ENCODE measurements at places on chromosomes 16 and 17.

- DNase-seq, result no peak
- no peak overlapping the region for H3K27ac ChIP-seq
- H3K27me3 ChIP-seq, result no peaks in the 10 kb centered on the region
Observed at GRCh38 chr16:9929836-9930235, 252.4 kb downstream of the GRIN2A start.

DNA sequence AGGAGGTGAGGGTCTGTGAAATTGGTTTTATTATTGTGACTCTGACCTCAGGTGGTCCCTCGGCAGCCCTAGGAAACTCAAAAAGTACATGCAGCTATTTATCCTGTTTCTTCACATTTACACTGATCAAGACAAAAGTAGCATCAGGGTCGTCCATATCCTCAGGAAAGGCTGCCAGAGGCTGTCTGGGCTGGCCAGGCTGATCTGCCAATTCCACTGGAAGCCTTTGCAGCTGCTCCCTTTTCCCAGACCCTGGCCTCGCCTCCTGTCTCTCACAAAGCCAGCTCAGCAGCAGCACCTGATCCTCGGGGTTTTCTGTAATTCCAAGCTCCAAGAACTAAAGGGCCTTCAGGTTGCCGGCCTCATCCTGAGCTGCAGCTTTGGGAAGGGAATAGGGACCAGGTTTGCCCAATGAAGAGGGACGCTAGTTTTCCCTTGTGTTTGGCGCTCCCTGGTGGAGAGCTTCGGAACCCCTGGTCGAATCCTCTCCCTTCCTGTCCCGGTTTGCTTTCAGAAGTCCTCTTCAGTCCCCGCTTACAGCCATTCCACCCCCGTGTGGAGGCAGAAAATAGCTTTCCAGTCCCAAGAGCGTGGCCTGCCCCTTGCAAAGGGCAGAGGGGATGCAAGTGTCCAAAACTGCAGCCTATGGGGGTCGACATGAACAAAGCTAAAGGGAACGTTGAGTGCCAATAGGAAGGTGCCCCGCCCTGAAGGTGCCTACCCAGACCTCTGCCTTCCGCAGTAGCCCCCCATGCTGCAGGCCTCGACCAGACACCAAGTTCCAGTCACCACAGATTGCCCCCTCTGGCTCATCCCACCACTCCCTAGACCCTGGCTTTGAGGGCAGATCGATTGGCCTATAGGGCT lies 13.4 kb downstream of the MFSD6L start:
- no peaks in the 10 kb centered on the region for H3K4me1 ChIP-seq
- H3K36me3 ChIP-seq, result no peaks in the 10 kb centered on the region
- H3K4me3 ChIP-seq, result no peak overlapping the region
- H3K27me3 ChIP-seq, result peaks cover 9% of the 10 kb centered on the region
- H3K27ac ChIP-seq, result no peak overlapping the region

- H3K4me3 ChIP-seq, result peak overlapping the region; percentile 88
- H3K27ac ChIP-seq, result peak overlapping the region; percentile 92
- peak; percentile 68 for DNase-seq
- H3K27me3 ChIP-seq, result no peaks in the 10 kb centered on the region
Observed at GRCh38 chr17:81831957-81832607, 1.0 kb downstream of the MCRIP1 start.

DNA sequence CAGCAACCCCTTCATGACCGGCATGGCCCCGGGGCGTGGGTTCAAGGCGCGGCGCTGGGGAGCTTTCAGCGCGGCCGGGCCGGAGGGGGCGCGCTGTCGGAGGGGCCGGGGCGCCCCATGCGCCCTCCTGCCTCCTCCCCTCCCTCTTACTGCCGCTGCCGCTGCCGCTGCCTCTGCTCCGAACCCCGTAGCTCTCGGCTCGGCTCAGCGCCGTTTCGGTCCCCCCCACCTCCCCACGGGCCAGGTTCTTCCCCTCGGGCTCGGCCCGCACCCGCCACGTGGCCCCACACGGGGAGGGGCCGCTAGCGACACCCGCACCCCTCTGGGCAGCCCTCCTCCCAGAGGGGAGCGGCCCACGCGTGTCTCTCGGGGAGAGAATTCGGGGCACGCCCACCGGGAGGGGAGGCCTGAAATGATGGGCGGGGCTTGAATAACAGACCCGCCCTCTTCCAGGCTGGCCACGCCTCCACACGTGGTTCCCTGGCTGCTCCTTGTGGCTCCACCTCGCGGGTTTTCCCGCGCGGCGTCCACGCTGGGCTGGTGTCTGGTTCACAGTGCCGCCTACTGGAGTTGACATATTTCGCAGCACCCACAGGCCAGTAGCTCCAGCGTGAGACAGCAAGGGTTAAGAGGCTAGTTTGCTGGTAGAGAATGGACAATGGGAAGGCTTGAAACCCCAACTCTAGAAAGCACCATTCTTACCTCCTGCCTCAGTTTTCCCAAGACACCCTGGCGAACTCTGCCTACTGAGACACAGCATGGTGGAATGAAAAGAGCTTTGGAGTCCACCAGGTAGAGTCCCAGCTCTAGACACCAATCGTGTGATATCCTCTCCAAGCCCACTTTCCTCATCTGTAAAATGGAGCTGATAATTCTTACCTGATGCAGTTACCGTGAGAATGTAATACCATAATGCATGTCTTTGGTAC lies at the start of gene KCNH4:
KCNH4 (minus strand) TSS at position 221 of the 929 bp plus-strand sequence; CDS start at position 24, 197 bp downstream.
- peak; percentile 91 for DNase-seq
- H3K36me3 ChIP-seq, result no peaks in the 10 kb centered on the region
- H3K27ac ChIP-seq, result no peak within 1 kb of the TSS
- peaks cover 22% of the 10 kb centered on the region for H3K27me3 ChIP-seq

GRCh38 chr16:48542020-48542473 lies 67.9 kb downstream of the N4BP1 start:
- H3K27me3 ChIP-seq, result no peaks in the 10 kb centered on the region
- H3K36me3 ChIP-seq, result peaks cover 69% of the 10 kb centered on the region
- no peak overlapping the region for H3K4me3 ChIP-seq
- DNase-seq, result no peak

GRCh38 chr16:66511602-66512271 lies 38.2 kb downstream of the TK2 start:
- no peak overlapping the region for H3K27ac ChIP-seq
- DNase-seq, result no peak
- H3K27me3 ChIP-seq, result no peaks in the 10 kb centered on the region
- H3K4me3 ChIP-seq, result no peak overlapping the region
- peaks cover 30% of the 10 kb centered on the region for H3K4me1 ChIP-seq

DNA sequence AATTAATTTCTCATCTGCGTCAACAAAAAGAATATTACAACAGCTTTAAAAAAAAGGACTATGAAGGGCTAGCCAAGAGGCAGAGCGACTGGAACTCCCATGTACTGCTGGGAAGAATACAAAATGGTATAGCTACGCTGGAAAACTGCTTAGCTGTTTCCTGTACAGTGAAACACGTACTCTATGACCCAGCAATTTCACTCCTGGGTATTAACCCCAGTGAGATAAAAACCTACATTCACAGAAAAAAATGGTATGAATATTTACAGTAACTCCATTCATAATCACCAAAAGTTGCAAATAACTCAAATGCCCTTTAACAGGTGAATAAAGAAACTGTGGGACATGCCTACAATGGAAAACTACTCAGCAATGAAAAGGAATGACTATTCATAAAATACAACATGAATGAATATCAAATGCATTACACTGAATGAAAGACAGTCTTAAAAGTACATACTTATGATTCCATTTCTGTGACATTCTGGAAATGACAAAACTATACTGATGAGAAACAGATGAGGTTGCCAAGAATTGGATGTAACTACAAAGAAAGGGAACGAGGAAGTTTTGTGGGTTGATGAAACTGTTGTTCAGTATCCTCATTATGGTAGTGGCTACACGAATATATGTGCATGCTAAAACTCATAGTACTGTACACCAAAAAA lies 27.6 kb downstream of the CMTM4 start:
- H3K4me1 ChIP-seq, result no peaks in the 10 kb centered on the region
- H3K36me3 ChIP-seq, result no peaks in the 10 kb centered on the region
- DNase-seq, result no peak
- no peaks in the 10 kb centered on the region for H3K27me3 ChIP-seq
- no peak overlapping the region for H3K27ac ChIP-seq

- no peaks in the 10 kb centered on the region for H3K36me3 ChIP-seq
- no peaks in the 10 kb centered on the region for H3K4me1 ChIP-seq
- no peak overlapping the region for H3K27ac ChIP-seq
- H3K4me3 ChIP-seq, result no peak overlapping the region
Observed at GRCh38 chr17:19755821-19756510, 7.9 kb upstream of the ALDH3A1 start.

- H3K4me1 ChIP-seq, result peaks cover 12% of the 10 kb centered on the region
- no peak overlapping the region for H3K27ac ChIP-seq
- H3K27me3 ChIP-seq, result no peaks in the 10 kb centered on the region
- no peak overlapping the region for H3K4me3 ChIP-seq
- no peaks in the 10 kb centered on the region for H3K36me3 ChIP-seq
- DNase-seq, result no peak
Observed at GRCh38 chr17:10171581-10171981, 26.8 kb downstream of the GAS7 start.

GRCh38 chr17:182050-182751 lies 751 bp upstream of the DOC2B start:
- peaks cover 11% of the 10 kb centered on the region for H3K4me1 ChIP-seq
- no peaks in the 10 kb centered on the region for H3K36me3 ChIP-seq
- no peak for DNase-seq
- peak overlapping the region; percentile 14 for H3K4me3 ChIP-seq
- peaks cover 48% of the 10 kb centered on the region for H3K27me3 ChIP-seq
- no peak overlapping the region for H3K27ac ChIP-seq

DNA sequence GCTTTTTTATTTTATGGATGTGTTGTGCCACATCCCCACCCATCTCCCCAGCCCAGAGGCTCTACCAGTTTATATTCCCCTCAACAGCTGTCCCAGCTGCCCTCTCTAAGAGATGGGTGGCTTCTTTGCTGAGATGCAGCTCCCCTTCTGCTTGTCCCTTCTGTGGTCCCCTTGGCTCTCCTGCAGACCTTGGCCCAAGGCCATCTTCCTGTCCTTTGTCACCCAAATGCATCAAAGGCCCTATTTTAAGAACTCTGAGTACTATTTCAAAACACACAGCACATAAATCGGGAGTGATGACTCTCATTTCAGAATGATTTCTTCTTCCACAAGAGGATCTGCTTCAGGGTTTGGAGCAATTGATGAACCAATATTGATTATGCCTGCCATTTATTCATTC lies 85.3 kb downstream of the SPACA3 start:
- no peaks in the 10 kb centered on the region for H3K4me1 ChIP-seq
- no peak overlapping the region for H3K4me3 ChIP-seq
- DNase-seq, result no peak
- peaks cover 15% of the 10 kb centered on the region for H3K27me3 ChIP-seq
- H3K27ac ChIP-seq, result no peak overlapping the region

- H3K36me3 ChIP-seq, result peaks cover 14% of the 10 kb centered on the region
- no peak for DNase-seq
- H3K27ac ChIP-seq, result no peak overlapping the region
- no peaks in the 10 kb centered on the region for H3K4me1 ChIP-seq
- no peaks in the 10 kb centered on the region for H3K27me3 ChIP-seq
Observed at GRCh38 chr16:69938981-69939820, 11.9 kb upstream of the CLEC18A start.

DNA sequence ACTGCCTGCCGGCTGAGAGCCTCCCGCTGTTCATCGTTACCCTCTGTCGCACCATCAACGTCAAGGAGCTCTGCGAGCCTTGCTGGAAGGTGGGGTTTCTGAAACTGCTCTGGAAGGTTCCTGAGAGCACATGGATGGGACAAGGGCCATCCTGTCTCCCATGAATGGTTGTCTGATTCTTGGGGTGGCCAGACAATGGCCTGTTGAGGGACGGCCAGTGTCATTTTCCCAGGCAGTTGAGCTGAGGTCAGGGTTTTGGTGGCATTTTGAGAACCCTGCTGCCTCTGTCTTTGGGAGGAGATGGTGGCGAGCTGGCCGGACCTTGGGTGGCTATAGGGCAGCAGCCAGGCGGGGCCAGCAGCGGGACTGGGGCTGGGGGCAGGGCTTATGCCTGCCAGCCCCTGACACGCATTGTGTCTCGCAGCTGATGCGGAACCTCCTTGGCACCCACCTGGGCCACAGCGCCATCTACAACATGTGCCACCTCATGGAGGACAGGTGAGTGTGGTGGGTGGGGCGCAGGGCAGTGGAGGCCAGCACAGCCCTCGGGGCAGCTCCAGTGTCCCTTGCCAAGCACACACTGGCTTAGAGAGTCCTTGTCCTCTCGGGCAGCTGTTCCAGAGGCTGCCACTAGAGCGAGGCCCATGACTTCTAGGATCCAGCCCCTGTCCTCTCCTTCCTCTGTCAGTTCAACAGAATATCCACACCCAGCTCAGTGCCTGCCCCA lies 9.1 kb downstream of the TSC2 start:
- no peak for DNase-seq
- H3K4me1 ChIP-seq, result no peaks in the 10 kb centered on the region
- H3K27ac ChIP-seq, result no peak overlapping the region
- no peaks in the 10 kb centered on the region for H3K27me3 ChIP-seq
- H3K36me3 ChIP-seq, result peaks cover 3% of the 10 kb centered on the region

GRCh38 chr16:3509470-3509928 lies 8.7 kb downstream of the CLUAP1 start:
- no peaks in the 10 kb centered on the region for H3K27me3 ChIP-seq
- peaks cover 66% of the 10 kb centered on the region for H3K36me3 ChIP-seq

DNA sequence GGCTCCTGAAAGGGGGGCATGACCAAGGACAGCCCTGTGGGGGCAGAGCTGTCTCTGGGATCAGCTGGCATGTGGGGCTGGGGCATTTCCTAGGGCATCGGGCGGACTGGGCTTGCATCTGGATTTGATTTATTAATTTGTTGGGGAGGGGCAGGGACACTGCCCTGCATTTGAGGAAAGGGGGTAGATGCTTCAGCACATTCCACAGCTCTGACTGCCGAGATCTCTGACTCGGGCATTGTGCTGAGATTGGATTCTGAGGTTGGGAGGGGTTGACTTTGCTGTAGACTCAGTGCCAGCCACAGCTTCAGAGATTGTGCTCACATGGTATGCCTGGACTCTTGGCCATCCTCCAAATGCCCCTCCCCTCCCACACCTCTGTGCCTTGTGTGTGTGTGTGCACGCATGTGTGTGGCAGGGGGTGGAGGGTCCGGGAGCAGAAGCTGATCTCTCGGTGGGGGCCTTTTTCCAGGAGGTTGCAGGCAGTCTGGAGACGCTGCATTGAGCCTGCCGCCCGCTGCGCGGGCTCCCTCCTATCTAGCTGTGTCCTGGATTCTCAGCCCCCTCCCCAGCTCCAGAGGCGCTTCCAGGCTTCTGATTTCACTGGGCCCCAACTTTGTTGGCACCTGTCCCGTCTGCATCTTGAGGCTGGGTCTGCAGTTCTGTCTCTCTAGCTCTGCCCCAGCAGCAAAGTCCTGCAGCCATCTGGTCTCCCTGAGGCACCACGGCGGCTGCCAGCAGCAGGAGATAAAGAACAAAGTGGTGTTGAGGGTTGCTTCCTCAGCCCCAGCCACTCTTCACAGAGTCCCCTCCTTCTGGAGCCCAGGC lies 14.9 kb downstream of the IGFBP4 start:
- H3K27ac ChIP-seq, result no peak overlapping the region
- H3K36me3 ChIP-seq, result peaks cover 27% of the 10 kb centered on the region
- H3K4me3 ChIP-seq, result no peak overlapping the region
- peaks cover 4% of the 10 kb centered on the region for H3K27me3 ChIP-seq
- no peak for DNase-seq

Data from activated CD4-positive, alpha-beta memory T cell treated with anti-CD3 and anti-CD28 coated beads, Interleukin-2, amount 10 ng/mL, durations not matched to agents 7 days and 5 days (primary cell).